Neural crest cell (in vitro differentiated cells): ENCODE measurements at places on chromosomes 4 and X. TPM values are rescaled to one million over a fixed set of nuclear protein-coding genes. Genes with fewer than 3 reads are reported as not detected.
A peak's percentile ranks its signal among the peaks of the same experiment; 100 is the strongest.

- no peak for DNase-seq
Observed at GRCh38 chr4:110830461-110830860, 207.6 kb upstream of the PITX2 start.

KLHL13 gene
- 13.2 and 16.2 TPM in 2 replicates for total RNA-seq

CXCL11 gene
- total RNA-seq = not detected in 2 replicates

DNA sequence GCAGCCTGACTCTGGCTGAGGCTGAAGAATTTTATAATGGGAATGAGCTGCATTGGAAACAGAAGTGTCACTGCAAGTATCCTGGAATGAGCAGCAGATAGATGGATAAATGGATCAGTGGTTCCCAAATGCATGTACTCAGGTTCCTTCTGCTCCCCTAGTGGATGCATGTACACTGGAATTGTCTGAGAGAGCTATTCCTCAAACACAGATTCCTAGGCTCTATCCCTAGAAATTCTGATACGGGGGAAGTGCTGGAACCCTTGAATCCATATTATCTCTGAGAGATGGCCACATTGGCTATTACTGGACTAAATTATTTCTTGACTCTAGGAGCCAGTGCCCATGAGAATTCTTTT lies 64.8 kb downstream of the TMEM131L start:
- no peak for DNase-seq

GRCh38 chr4:67122029-67122428 lies 423.3 kb downstream of the CENPC start:
- no peak for DNase-seq

- DNase-seq = no peak
Observed at GRCh38 chr4:139866276-139866962, 200.8 kb downstream of the MGST2 start.

CXorf65 gene
- not detected in 2 replicates for total RNA-seq

GRCh38 chr4:6782147-6782845 lies at the start of gene KIAA0232:
KIAA0232 (plus strand) TSS chr4:6782727; CDS start chr4:6824454, 41,727 bp downstream.
- peak; percentile 91 for DNase-seq

DMRTC1 gene
- total RNA-seq = 0.56 and 1.2 TPM in 2 replicates
